Hematopoietic multipotent progenitor cell treated with erythropoietin and hydrocortisone succinate and interleukin-3 and kit ligand, for 6 days (in vitro differentiated cells): ENCODE measurements at places on chromosomes 2 and 18.

DNA sequence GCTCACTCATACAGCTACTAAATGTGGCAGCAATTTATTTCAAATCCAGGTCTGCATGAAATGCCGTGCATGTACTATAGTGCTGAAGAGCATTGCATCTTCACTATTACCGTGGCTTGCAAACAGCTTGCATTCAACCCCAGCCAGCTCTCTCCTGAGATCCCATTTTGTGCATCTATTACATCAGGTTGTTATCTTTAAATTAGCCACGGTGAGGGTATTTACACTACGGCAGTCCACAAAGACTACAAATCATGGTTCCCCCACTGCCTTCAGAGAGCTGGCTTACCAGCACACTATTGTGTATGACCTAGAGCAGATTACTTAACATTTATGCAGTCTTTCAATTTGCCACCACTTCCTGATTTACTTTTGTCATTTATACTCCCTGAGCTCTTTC is 621.3 kb upstream of the LRATD1 start:
- DNase-seq = no peak

DNA sequence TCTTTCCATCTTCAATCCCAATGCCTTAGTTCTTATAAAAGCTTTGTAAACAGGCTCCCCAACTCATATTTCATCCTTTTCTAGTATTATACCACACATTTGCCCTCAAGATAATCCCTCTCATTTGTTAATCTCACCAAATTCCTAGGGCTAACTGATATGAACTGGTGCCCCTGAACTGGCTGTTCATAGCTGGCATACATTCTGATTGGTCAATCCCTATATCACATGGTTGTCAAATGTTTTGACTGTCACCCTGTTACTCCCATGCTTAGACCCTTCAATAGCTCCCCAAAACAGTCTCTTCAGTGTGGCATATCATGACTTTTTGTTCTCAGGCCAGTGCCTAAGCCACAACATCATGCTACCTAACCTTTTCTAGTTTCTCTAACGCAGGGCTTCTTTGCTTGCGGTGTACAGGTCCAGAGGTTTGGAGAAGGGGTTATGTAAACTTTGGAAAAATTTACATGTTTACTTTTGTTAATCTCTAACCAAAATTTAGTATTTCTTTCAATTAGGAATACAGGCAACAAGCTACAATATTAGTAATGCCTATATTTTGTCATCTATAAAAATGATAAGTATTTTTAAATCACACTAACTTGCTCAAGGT is 30.5 kb downstream of the GDF7 start:
- DNase-seq = no peak

DNA sequence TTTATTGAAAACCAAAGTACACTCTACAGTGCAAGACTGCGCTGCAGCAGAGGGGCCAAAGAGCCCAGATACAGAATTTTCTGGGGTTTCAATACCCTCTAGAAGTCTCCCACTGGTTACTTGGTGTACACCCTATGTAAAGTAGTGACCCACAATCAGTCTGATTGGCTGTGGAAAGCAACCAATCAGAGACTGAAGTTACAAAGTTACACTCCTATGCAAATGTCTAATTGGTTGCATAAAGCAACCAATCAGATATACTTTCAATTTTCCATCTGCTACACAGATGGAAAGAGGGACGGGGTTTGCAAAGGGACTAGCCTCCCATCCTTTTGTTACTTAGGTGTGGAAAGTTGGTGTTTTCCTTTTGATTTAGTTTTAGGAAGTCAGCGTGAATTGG is 198.9 kb upstream of the SH3BP4 start:
- no peak for DNase-seq

DNA sequence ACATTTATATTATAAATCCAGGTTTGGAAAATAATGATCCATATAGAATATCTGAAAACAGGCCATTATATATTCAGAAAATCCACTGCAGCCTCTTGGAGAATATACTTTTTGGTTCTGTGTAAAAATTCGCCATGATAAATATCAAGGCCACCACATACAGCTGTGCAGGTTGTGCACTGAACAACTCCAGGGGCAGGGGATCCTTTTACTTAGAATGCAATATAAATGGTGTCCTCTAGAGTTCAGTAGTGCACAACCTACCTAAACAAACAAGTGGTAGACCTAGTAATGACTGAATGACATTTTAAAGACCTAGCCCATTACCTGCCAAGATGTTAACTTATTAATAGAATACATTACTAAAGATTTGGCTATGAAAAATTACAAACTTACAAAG is 22.4 kb downstream of the MOGAT1 start:
- peak; percentile 22 for DNase-seq

GRCh38 chr18:15198116-15198389 is 450.1 kb downstream of the ANKRD30B start:
- no peak for DNase-seq

DNA sequence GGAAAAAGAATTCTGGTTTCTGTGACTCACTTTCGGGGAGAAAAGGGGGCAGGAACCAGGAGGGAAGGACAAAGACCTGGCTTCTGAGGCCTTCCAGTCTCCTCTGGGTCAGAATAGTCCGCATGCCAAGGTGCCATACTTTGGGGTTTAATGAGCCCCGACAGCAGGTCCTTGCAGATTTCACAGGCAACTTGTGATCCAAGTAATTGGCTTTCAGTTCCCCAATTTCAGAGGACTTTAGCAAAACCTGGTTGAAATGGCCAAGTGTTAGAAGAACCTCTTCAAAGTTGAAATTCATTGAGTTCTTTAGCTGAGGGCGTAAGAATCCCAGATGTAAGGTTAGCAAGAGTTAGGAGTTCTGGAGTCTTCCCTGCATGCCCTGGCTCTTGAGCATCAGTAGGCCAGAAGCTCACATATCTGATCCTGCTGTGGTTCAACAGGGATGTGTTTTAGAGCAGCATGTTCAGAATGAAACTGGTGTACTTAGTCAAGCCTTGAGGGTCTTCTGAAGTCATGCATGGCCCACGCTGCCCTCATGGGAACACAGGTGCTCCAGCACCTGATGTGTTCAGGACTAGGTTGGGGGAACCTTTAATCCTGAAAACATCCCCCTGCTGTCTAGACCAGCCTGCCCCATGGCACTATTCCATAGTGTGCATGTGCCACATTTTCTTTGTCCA is 143.0 kb downstream of the NUP35 start:
- DNase-seq = no peak
